ENCODE measurements at places on chromosomes 1 and 21.

DNA sequence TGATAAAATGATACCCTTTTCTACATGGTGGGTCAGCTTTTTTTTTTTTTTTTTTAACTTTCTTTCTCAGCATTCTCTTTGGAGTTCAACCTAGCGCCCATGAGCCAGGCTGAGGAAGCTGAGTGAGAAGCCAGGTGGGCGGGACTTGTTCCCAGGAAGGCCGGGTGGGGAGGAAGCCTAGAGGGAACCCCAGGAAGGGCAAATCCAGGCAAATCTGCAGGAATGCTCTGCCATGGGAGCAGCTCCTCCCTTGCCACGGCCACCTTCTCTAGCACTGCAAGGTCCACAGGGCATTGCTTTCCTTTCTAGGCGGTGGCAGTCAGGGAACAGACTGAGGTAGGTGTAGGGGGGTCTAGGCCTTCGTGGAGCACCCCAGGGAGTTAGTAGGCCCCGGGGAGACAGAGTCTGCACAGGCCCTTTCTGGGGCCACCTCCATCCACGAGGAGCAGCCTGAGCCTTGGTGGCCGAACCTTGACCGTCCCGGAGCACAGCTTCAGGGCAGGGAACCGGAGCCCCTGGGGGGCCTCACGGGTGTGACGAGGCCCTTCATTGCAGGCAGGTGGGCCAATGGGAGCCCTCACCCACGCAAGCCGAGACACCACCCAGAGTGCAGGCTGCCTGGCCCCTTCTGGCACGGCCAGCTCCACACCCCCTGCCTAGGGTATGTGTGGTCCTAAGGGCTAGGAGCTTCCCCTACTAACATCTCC lies 18.2 kb upstream of the CCDC27 start:
- DNase-seq, result no peak

DNA sequence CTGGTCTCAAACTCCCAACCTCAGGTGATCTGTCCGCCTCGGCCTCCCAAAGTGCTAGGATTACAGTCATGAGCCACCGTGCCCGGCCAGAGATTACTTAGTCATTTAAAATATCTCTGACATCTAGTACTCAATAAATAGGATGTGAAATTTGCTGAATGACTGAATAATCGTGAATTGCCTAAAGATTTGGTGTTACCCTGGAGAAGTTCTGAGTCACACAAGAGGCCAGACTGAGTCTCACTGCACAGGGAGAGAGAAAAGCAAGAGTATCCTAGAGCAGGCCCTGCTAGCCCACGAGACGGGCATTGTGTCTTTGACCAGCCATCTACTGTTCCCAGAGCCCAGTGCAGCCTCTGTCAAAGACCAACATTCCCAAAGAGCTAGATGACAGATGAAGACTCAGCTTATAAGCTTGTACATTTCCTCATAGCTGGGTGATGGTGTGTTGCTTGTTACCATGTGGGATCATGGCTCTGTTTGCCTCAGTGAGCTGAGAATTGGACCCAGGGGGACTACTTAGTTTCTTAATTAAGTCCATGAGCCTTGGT lies 5.6 kb upstream of the EIF4G3 start:
- DNase-seq, result no peak

DNA sequence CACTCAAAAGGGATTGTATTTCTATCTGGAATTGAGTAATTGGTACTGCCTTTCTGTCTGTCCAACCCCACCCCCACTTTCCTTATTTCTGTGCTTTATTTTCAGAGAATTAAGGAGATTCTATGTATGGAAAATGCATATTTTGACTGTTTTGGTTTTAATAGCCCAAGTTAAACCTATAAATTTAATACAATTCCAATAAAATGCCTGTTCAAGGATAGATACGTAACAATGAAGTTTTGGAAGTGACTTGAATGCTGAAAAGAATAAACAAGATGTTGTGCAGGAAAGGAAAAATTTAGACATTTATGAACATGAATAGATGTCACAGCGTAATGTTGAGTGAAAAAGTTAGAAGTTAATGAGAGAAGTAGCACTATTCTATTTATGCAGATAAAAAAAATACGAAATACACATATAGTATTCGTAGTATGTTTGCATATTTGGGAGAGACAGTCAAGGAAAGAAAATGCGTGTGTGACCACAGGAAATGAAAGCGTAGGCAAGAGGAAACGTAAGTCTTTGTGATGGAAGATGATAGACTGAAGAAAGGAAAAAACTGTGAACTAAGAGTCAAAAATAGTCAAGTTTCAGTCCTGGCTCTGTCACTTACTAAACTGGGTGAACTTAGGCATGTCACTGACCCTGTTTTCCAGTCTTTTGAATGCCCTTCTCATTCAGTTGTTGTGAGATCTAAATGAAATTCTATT lies 62.1 kb downstream of the MEF2D start:
- DNase-seq, result no peak

DNA sequence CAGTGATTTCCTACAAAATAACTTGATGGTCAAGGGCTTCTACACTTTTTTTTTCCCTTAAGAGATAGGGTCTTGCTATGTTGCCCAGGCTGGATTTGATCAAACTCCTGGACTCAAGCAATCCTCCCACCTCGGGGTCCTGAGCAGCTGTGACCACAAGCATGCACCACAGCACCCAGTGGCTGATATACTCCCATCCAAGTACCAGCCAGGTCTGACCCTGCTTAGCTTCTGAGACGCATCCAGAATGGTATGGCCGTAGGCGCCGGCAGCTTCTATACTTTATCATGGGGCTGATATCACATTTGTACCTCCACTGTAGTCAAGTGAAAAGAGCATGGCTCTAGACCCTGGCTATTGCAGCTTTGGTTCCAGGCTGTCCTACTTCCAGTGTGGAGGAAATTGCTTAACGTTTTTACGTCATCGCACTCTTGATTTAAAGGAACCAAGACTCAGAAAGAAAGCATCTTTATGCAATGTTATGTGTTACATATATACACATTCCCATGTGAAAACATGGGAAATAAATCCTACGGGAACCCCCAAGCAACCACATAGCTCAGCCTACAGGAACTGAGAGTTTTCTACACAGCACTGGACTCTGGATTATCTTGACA lies 39.5 kb downstream of the PDPN start:
- no peak for DNase-seq

DNA sequence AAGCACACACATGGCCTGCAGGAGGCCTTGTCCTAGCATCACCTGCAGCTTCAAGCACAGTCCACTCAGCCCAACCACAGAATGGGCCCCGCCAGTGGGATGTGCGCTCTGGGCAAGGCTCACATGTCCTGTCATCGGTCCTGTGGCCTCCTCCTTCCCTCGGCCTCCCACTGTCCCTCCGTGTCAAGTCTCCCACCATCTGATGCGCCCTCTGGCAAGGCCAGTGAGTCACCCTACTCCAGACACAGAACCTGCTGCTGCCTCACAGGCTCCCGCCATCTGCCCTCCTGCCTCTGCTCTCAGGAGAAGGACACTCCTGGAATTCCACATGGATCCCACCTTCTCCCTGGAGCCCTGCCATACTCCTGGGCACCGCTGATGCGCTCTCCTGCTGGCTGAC lies 14.2 kb downstream of the KCNAB2 start:
- DNase-seq, result no peak

DNA sequence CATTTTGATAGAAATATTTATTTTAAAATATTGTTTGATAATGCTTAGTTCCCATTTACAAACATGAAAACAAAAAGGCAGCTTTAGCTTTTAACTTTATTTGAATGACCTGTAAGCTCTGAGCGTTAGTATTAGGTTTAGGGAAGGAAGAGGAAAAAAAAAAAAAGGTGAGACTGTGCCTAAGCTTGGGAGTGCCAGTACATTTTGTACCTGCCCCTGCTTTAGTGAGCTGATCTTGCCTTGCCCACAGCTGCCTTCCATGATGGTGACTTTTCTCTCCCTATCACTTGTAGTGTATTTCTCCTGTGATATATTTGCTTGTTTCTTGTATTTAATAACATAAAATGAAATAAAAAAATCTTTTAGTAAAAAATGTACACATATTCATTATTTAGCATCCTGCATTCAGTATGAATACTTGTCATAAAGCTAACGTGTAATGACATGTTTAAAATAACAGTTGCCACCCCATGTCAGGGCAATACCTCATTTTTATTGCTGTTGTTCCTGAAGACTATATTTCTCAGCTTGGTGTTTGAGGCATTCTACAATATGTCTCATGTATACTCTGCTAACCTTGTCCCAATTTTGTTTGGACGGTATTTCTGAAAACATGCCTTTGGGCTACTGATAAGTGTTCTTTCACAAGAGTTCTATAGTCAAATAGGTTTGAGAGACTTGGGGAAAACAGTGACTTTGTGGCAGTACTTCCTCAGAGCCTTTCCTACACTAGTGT lies 76.3 kb downstream of the NEK7 start:
- DNase-seq, result no peak

- no peak for DNase-seq
These were observed 93.1 kb downstream of the RGL1 start for GRCh38 chr1:183898001-183898396.

GRCh38 chr1:172964864-172965263 lies 85.9 kb downstream of the TNFSF18 start:
- no peak for DNase-seq

DNA sequence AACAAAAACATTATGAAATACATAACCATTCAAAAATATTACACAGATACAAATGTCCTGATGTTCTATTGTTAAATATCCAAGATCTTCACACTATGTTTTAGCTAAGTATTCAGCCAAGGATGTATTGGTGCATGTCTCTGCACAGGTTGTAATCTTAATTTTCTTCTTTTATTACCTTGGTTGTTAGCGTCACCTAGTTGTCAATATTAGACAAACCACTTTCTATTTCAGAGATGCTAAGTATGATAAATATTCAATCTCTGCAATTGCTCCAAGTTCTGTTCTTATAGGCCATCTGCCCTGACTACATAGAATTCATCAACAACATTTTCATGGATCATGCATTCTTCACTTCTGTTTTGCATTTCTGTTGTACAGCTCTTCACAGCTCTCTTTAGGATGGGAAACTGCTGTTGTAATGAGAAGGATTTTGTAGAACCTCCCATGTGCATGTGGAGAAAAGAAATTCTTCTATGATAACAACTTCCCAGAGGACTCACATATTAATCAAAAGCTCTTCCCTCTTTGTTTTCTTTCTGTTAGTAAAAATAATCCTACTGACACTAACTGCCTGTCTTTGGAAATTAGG lies 380.1 kb downstream of the NUF2 start:
- no peak for DNase-seq

DNA sequence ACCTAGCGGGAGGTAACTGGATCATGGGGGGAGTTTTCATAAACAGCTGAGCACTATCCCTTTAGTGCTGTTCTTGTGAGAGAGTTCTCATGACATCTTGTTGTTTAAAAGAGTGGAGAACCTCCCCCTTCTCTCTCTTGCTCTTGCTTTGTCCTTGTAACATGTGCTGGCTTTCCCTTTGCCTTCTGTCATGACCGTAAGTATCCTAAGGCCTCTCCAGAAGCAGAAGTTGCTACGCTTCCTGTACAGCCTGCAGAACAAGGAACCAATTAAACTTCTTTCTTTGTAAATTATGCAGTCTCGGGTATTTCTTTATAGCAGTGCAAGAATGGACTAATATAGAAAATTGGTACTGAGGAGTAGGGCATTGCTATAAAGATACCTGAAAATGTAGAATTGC lies 515.6 kb downstream of the NEGR1 start:
- no peak for DNase-seq

- DNase-seq, result no peak
These were observed 7.2 kb downstream of the NME7 start for GRCh38 chr1:169360415-169360814.

DNA sequence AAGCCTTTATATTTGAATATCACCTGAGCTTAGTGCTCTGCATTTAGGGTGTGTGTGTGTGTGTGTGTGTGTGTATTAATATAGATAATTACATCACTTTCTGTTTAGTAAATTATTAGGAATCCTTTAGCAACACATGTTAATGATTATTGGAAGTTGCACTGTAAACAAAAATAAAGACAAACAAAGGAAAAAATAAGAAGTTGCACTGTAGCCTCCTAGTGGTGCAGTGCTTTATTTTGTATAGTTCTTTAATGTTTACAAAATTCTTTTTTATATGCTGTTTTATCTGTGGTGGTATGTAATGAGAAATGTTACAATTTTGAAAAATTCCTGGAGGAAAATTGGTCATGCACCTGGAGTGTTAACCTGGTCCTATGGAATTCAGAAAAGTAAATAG lies 69.2 kb downstream of the UBE4B start:
- no peak for DNase-seq

- DNase-seq, result no peak
These were observed 8.7 kb downstream of the TFF3 start for GRCh38 chr21:42306366-42307035.

GRCh38 chr1:225822655-225823403 lies 12.9 kb downstream of the EPHX1 start:
- DNase-seq, result no peak

GRCh38 chr1:183996040-183996384 lies 41.5 kb downstream of the COLGALT2 start:
- DNase-seq, result no peak

GRCh38 chr1:56915960-56916359 lies 49.9 kb downstream of the C8B start:
- no peak for DNase-seq

- DNase-seq, result no peak
These were observed 7.5 kb upstream of the GOLT1A start for GRCh38 chr1:204221271-204221670.

DNA sequence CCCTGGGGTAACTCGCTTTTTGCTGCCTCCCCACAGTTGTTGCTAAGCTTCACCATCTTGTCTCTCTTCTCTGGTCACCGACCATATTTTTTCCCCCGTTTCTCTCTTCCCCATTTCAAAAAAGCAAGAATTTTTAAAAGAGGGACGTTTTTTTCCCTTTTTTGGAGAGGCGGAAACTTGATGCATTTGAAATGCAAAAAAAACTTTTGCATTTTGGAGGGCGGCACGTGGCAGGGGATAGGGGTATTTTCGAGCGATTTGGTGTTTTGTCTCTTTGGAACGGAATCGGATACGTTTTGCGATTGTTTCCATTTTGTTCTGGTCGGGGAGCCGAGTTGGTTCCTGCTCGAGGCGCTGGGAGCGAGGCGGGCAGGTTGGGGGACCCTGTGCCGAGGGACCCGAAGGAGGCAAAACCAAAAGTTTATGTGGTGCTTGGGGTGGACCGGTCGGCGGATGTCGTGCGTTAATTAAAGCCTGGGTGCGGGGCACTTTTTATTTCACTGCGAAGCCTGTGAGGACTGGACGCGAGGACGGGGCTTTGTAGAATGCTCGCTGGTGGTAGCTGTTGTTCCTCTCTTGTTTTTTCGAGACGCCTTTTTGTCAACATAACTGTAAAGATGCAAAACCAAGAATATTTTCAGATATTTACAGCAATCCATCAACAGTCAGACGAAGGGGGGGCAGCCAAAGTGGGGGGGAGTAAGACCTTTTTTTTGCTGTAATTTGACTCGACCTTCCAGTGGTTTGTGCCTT lies 884 bp downstream of the H3-3A start:
- DNase-seq, result no peak

DNA sequence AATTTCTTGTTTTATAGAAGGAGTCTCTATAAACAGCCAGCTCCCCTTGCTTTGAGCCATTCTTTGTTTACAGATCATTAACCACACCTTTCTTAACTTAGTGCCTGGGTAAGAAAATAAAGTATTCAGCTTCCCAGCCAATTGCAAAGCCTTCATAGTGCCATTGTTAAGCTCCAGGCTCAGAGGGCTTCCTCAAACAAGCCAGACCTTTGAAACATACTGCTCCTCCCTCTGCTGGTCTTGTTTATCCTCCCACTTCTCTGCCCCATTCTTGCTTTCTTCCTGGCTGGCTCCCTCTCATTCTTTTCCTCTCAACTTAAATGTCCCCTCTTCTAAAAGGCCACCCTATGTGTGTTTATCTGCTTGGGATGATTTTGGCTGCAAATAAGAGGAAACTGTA lies 319.4 kb upstream of the ST6GALNAC5 start:
- DNase-seq, result no peak

All from cortex of kidney (tissue), 1 donor.